ENCODE measurements at places on chromosomes 5 and 9.

DNA sequence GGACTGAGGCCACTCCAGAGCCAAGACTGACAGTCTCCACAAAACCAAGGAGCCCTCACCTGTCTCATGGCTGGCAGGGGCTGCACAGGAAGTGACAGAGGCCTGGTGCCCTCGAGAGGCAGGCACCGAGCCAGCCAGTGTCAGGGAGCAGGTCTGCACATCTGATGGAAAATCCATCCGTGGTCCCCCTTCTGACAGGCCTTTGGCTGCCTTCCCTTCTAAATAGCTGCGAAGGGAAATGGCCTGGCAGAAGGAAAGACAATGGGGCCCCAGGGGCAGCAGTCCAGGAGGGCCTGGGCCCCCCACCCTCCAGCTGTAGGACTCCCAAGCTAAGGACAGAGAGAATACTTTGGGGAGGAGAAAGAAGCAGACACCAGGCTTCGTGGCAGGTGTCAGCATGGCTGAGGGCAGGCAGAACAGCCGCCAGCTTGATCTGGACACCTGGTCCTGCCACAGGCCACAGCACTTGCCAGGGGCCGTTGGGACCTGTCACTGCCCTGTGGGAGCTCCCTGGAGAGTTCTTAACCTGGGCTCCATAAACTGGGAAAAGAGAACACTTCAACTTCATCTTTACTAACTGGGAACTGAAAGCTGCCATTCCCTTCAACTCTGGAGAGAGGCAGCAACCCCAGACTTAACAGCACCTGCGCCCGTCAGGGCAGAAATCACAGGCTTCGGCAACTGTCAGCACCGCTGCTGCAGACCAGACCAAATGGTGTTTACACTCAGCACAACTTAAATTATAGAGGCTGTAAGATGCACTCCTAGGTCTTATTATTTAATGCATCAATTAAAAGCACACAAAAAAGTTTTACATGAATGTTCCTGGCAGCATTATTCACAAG is 22.0 kb downstream of the ADAMTS2 start:
- no peak for DNase-seq

DNA sequence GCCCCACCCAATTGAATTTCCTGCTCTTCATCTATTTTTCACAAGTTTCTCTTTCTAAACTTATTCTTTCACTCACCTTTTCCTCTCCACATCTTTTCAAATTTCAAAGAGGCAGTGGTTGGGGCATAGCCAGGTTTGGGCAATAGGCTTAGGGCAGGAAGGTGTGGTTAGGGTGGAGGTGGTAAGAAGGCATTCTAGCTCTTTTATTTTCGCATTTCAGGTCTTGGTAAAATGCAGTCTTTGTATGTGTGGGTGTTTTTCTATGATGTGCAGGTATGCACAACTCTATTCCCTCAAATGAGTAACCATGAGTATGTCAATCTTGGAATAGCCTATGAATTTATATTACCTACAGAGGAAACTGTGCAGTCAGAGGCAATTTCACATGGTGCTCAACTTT is 129.8 kb upstream of the IFNE start:
- DNase-seq: no peak

- peak; percentile 39 for DNase-seq
These were observed 41.0 kb upstream of the SLC12A7 start for GRCh38 chr5:1152771-1153282.

DNA sequence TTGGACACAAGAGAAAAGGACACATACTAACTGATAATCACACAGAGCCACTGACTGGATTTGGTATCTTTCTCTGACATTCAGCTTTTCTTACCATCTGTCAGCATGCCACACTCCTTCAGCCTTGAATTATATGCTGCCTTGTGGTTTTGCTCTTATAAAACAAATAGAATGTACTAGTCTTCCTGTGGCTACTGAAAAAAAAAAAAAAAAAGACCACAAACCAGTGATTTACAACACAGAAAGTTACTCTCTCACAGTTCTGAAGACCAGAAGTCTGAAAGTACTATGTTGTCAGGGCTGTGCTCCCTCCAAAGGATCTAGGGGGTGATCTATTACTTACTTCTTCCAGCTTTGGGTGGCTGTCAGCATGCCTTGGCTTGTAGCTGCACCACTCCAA is 82.3 kb downstream of the THBS4 start:
- DNase-seq: no peak

DNA sequence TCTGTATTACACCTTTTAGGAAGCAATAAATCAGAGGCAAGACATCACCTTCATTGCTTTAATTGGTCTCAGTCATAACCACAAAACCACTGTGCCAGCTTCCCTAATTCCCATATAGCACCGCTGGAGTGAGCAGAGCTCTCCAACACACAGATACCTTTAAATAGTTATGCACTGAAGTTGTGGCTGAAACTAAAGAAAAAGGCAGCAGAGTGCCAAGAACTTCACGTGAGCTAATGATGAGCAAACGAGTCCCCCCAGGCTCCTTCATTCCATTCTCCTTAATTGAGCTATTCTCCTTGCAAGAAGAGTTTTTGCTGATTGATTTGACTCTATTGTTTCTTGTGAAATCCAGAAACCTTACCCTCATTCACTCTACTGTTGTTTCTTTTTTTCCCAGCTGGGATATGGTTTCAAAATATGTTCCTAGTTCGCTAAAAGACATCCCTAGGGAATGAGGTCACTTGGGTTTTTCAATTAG is 501.5 kb downstream of the SPATA31D1 start:
- DNase-seq: no peak

- peak; percentile 63 for DNase-seq
These were observed 74.1 kb downstream of the SERINC5 start for GRCh38 chr5:80181618-80182211.

DNA sequence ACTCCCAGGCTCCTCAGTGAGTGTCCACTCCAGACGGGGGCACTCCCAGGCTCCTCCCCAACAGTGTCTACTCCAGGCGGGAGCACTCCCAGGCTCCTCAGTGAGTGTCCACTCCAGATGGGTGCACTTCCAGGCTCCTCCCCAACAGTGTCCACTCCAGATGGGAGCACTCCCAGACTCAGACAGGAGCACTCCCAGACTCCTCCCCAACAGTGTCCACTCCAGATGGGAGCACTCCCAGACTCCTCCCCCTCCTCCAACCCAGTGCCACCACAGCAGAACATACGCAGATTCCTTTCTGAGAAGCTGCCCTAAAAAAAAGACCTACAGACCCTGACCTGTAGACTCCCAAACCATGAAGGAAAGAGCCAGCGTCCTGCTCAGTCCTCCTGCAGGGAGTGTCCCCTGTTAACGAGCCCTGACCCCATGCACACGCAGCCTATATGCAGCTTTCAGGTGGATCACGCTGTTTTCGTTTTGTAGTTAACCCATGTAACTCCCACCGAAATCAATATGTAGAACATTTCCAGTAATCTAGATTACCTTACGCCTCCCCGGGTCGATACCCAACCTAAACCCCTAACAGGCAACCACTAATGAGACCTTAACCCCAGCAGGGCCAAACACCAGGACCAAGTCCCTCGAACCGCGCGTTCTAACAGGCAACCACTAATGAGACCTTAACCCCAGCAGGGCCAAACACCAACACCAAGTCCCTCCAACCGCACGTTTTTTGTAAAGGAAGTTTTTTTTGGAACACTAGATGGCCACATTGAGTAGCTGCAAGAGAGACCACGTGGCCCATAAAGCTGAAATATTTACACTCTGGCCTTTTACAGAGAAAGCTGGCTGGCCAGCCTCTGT is 15.7 kb downstream of the PNPLA7 start:
- peak; percentile 76 for DNase-seq

- DNase-seq: peak; percentile 45
These were observed 7.8 kb downstream of the ROR2 start for GRCh38 chr9:91942201-91942600.

All from fibroblast of villous mesenchyme (primary cell).